ENCODE measurements at places on chromosomes 5 and 9. TPM values are rescaled to one million over a fixed set of nuclear protein-coding genes. Genes with fewer than 3 reads are reported as not detected.

GBGT1 gene
- 0.34 TPM for total RNA-seq

OTP gene
- total RNA-seq = not detected

PCDHB15 gene
- total RNA-seq = 0.50 TPM

PCDHGA2 gene
- 1.00 TPM for total RNA-seq

ADAMTS6 gene
- 12.2 TPM for total RNA-seq

OLFML2A gene
- total RNA-seq = 128 TPM
